Left colon (tissue), 2 donors: ENCODE measurements at places on chromosomes 7 and 10. TPM values are rescaled to one million over a fixed set of nuclear protein-coding genes. Genes with fewer than 3 reads are reported as not detected.

- no peak for DNase-seq
These were observed 9.8 kb upstream of the LAMB1 start for GRCh38 chr7:108012499-108013430.

GRCh38 chr7:16035392-16035791 lies 348.9 kb upstream of the MEOX2 start:
- no peak for DNase-seq

Gene UCN3
- 6.1 TPM for total RNA-seq

Gene SP4
- 5.2 TPM for total RNA-seq

DNA sequence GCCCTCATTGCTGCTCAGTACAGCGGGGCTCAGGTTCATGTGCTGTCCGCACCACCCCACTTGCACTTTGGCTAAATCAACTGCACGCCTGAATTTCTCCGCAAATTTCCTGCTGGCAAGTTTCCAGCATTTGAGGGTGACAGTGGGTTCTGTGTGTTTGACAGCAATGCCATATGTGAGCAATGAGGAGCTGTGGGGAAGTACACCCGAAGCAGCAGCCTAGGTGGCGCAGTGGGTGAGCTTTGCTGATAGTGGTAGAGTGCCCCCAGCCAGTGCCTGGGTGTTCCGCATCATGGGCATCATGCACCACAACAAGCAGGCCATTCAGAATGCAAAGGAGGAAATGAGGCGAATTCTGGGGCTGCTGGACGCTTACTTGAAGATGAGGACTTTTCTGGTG lies 103.9 kb upstream of the POT1 start:
- no peak for DNase-seq

Gene H2BK1
- total RNA-seq: not detected

- no peak for DNase-seq
These were observed 217.5 kb downstream of the SDK1 start for GRCh38 chr7:3518546-3518945.

DNA sequence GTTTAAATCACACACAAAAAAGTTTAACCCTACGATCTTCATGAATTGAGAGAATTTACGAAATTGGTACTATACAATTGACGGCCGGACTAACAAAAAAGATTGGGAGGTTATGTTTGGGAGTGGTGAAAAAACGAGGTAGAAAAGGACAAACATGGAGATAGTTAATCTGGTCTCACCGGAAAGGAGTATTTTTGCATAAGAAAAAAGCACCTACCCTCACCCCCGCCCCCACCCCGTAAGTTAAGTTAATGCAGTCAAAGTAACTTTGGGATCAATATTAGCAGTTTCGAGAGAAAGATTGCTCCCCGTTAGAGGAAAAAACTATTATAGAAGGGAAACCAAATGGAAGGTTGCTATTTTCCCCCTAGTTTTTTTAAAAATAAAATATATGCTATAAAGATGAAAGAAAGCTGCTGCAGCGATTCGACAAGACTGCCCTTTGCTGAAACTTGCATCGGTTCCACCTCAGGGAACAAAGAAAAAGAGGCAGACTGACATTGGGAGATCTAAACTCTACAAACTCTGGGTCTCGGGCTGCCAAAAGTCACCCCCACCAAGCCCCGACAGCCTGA lies 3.5 kb downstream of the SP8 start:
- DNase-seq: no peak

Gene NRCAM
- 1.1 TPM for total RNA-seq

Gene PHKG1
- 0.67 TPM for total RNA-seq

DNA sequence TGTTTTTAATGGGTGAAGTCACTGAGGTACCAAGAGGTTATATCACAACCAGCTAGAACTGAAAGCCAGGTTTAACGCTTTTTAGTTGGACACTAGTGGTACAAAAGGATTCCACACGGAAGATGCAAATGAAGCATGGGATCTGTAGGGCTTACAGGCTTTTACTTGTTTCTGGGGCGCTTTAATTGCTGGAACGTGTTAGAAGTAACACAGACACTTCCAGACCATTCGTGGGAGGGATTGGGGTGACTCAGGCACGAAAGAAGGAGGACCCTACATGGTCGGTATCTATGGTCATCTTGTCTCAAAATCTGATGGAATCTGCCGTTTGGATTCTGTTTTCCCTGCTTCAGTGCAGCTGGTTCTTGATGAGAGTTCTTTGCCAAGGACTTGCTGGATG lies 1.0 kb downstream of the YKT6 start:
- DNase-seq: no peak

GRCh38 chr10:117554241-117554814 lies 11.8 kb downstream of the EMX2 start:
- no peak for DNase-seq

Gene CXCL12
- total RNA-seq: 61.3 TPM

DNA sequence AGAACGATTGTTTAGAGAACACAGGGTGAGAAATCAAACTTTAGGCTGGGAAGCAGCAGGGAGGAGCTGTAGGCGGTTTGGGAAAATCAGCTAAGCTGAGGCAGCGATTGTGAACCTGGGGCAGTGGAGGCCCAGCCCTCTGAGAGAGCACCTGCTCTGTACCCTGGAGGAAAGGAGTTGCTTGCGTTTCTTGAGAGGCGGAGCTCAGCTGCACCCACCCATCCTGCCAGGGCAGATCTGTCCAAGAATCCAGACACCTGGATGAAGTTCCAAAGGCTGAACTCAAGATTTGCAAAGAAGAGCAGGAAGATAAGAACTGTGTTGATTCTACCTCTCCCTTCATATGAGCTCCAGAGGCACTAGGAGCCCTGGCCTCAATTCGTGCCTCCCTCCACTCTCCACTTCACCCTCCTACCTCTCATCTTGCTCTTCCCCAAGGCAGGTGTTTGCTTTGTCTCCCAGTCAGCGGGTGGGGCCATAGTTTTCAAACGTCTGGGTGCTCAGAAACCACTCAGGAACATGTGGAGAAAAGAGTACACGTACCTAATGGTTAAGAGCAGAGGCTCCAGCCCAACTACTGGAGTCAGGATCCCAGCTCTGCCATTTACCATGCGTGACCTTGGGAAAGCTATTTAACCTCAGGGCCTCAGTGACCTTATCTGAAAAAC lies 21.5 kb upstream of the TMEM213 start:
- DNase-seq: no peak

DNA sequence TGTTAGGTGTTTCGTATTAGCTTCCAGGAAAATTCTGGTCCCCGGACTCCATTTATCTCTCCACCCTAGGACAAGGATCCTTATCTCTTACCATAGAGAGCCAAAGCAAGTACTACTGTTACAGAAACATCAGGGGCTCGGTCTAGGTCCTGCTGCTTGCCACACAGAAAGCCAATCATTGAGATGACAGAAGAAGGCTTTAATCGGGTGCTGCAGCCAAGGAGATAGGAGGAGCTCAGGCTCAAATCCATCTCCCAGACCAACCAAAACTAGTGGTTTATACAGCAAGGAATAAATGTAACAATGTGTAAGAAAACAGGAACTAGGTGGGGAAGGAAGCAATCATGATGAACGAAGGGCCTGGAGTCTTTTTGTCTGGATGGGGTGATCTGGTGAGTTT lies 22.2 kb upstream of the CACUL1 start:
- DNase-seq: no peak

DNA sequence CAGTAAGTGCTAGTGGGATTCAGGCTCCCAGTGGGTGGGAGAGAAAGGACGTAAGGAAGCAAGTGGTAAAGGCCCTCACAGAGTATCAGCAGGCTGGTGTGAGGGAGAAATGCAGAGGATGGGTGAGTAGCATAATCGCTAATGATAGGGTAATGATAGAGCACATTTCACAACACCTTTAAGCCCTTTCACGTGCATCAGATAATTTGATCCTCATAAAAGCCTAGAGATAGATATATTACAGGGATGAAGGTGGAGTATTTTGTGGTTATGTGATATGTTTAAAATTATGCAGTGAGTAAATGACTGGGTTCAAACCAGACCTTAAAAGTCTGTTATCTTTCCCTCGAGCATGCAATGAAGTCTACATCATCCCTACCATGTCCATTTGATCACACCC lies 10.3 kb downstream of the LEP start:
- DNase-seq: no peak

DNA sequence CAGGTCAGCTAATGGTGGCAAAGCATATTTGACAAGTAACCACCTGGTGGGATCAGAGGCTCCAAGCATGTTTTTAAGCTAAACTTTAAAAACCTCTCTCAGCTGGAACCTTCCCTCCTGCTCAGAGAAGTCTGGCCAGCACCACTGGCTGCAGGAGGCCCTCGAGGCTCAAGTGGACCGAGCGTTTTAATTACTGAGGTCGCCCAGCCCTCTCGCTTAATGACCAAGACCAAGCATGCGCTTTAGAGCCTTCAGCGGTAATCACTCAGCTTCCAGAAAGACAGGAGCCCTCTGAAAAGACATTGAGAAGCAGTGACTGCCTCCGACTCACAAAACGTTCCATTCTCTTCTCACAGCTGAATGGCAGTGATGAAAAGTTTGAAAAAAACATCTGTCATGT lies 383.4 kb upstream of the ADARB2 start:
- no peak for DNase-seq

Gene ADCY1
- total RNA-seq: 0.87 TPM

GRCh38 chr10:112639298-112639697 lies 192.3 kb downstream of the VTI1A start:
- no peak for DNase-seq

Gene SPDYE6
- total RNA-seq: not detected

DNA sequence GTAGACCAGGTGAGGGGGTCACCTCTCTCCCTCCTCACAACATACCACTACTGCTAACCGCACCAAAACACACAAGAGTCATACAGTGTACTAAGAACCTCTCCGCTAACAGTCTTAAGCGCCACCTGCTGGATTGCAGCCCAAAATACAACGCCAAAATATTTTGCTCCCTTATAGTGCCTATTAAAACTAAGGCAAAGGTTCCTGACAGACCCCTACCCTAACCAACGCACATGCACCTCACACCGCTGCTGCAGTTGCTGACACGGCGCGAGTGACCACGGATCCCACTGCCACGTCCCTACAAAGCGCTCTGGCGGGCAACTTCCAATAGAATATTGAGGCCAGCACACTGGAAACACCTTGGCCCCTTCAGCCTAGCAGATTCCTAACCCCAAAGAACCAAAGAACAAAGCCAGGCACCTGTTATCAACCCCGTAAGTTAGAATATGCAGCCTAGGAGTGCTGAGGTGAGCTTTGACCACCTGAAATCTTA lies 563.6 kb upstream of the SEMA3D start:
- no peak for DNase-seq

DNA sequence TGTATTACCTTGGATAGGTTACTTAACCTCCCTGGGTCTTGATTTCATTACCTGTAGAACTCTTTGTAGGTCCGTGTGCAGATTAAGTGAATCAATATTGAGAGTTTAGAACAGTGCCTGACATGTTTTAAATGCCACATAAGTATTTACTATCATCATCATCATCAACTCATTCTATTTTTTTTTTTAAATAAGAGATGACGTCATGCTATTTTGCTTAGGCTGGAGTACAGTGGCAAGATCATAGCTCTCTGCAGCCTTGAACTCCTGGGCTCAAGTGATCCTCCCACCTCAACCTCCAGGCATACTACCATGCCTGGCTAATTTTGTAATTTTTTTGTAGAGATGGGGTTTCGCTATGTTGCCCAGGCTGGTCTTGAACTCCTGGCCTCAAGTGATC lies 132.0 kb upstream of the FZD8 start:
- no peak for DNase-seq

- DNase-seq: no peak
These were observed 138.7 kb downstream of the SLC25A13 start for GRCh38 chr7:96183163-96183670.

GRCh38 chr10:63217120-63217605 lies 84.0 kb downstream of the NRBF2 start:
- no peak for DNase-seq

DNA sequence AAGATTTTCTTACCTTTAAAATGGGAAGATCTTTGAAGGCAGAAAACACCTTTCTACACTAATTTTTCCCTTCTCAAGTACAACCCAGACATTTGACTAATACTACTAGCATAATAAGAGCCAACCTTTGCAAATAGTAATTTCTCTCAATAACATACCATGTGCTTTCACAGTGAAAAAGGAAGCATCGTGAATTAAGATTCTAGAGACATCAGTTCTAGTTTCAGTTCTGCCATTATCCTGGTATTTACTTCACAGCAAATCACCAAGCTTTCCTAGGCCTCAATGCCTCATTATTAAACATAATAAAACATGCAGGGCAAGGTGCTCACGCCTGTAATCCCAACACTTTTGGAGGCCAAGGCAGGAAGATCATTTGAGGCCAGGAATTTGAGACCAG lies 24.9 kb downstream of the GSAP start:
- DNase-seq: no peak

DNA sequence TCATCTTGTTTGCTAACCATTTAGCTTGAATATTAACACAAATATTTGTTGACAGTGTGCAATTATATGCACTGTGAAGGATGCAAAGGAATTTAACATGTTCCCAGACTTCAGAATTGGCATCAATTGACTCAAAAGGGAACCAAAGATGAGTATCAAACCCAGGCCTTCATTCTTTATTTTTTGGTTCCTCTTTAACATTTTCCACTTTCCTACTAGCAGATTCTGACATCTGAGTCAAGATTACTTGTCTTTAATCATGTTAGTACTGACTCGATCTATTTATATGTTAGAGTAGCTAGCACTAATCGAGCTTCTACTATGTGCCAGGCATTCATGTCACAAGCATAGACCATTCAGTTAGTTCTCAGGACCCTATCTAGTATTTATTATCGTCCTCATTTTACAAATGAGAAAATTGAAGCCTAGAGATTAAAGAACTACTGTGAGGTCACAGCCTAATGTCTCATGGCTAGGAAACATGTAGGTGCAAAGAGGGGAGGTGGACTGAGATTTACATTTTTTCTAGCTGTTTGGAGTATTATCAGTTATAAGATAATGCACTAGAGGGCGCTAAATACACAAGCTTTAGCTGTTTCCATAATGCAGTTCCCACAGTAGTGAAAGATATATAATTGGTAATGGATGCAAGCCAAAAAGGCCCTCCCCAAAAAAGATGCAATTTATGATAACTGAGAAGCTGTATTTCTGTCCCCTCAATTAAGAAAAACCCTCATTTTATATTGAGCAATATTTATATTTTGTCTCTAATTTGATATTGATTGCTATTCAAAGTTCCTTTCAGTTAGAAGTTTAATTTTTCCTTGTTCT lies 32.9 kb upstream of the KMT2E start:
- DNase-seq: no peak

Gene HTR5A
- total RNA-seq: not detected

DNA sequence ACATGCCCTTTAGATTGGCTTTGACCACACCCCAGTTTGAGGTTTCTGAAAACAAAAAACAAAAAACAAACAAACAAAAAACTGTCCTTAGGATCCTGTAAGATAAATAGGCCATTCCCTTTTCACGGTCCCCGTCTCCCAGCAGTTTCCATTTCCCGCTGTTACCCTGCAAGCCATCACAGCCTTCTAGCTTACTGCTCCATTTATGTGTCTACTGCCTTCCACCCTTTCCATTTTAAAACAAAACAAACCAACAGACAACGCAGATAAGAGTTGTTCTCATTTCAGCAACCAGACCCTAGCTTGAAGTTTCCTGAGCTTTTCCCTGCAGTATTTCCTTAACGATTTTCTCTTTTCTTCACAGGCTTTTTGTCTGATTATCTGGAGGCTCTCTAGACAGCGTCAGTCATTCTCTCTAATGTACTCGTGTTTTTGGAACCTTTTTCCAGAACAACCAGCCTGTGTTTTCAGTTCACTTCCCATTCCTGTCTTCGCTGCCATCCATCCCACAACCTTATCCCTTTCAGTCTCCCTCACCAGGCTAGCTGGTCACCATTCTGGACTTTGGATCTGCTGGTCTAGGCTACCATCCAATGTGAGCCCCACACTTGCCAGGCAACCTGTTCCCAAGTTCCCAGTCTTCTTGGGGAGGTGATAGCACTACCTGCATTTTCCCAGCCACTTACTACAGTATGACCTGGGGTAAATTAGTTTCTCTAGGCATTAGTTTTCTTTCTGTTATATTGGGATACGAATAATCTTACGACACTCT lies 317.3 kb upstream of the FZD1 start:
- no peak for DNase-seq
